ENCODE measurements at places on chromosomes 6 and 20.

- DNase-seq: peak; percentile 26
Measured at GRCh38 chr6:34205466-34205865, 31.2 kb upstream of the HMGA1 start.

- DNase-seq: no peak
Measured at GRCh38 chr20:17935761-17936160, 32.8 kb downstream of the SNX5 start.

DNA sequence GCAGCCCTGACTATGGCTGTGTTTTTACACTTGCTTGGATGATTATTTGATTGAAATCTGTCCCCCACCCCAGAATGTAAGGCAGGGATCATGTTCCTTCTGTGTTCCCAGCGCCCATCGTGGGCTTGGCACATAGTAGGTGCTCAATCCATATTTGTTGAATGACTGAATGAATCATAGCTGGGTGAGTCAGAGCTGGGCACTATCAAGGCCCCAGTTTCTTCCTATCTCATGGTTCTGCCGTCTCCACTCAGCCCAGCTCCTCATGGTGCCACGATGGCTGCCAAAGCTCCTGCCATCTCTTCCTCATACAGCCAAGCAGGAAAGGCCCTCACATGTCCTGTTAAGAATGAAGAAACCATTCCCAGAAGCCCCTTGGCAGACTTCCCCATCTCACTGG lies 29.0 kb downstream of the CEBPB start:
- no peak for DNase-seq

DNA sequence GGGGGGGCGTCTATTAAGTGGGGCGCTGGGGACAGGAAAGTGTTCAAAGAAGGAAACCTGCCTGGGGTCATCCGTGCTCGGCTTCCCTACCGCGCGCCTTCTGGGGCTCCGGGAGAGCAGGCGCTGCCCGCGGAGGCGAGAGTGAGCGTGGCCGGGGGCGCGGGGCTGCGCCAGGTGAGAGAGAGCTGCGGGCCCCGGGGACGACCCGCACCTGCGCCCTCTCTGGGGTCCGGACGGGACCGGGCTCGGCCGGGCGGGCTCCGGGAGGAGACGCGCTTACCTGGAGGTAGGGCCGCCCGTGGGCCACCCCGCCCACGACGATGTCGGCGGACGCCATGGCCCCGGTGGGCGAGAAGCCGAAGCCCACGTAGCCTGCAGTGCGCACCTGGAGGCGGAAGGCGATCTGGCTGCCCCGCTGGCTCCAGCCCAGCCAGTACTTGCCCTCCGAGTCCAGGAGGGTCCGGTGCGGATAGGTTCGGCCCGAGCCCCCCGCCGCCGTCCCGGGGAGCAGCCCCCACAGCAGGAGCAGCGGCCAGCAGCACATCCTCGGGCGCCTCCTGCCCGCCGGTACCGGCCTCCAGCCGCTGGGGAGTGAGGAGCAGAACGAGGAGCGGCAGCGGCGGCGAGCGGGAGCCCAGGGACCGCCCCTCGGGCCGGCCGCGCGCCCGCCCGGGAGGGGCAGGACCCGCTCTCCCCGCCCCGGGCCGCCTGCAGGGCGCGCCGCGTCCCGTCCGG lies at the start of gene MOXD1:
Gene MOXD1, minus strand, starts transcription at position 593 of the 735 bp plus-strand sequence. Its CDS starts 49 bp downstream, at position 544.
- peak; percentile 39 for DNase-seq

GRCh38 chr6:158206740-158207421 lies 38.7 kb downstream of the GTF2H5 start:
- no peak for DNase-seq

- no peak for DNase-seq
Measured at GRCh38 chr20:12573442-12573841, 435.3 kb upstream of the SPTLC3 start.

DNA sequence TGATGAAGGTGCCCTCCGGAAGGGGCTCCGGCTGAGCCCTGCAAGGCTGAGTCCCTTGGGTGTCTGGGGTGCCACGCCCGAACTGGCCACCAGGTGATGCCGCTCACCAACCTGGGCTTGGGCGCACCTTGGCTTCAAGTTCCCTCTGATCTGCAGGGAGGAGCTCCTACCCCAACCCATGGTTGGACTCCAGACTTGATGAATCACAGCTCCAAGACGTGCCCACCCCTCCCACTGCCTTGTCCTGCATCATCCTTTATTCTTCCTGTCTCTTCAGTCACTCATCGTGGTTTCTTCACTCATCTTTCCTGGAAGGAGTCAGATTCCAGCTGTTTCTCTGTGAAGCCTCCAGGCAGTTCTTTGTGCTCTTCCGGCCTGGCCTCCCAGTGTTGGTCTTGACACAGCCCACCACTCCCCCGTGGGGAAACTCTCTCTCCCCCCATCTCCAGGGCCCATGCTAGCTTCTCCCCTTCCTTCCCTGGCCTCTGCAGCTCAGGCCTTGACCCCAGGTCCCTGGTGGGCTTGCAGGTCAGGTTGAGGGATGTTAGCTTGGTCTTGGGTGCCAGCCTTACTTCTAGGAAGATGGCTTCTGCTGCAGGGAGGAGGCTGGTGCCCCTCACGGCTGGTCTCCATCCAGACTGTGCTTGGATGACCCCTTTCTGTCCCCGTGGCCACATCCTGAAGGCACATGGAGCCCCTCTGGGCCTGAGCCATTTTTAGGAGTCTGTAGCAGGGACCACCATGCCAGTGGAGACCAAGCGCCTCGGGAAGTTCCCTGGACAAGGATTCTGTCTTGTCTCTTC lies 2.6 kb upstream of the ZBP1 start:
- DNase-seq: peak; percentile 99

Measured in RWPE1 (cell line).